ENCODE measurements at places on chromosomes 16 and 17.
A peak's percentile ranks its signal among the peaks of the same experiment; 100 is the strongest.

DNA sequence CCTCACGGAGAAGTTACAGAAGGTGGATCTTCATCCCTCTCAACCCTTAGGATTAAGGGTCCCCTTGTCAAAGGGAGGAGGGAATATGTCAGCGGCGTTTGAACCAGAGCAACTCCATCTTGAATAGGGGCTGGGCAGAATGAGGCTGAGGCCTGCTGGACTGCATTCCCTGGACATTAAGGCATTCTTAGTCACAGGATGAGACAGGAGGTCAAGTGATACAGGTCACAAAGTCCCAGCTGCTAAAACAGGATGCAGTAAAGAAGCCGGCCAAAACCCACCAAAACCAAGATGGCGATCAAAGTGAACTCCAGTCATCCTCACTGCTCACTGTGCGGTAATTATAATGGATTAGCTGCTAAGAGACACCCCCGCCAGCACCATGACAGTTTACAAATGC lies 36.7 kb downstream of the RBFOX3 start:
- no peak for DNase-seq

DNA sequence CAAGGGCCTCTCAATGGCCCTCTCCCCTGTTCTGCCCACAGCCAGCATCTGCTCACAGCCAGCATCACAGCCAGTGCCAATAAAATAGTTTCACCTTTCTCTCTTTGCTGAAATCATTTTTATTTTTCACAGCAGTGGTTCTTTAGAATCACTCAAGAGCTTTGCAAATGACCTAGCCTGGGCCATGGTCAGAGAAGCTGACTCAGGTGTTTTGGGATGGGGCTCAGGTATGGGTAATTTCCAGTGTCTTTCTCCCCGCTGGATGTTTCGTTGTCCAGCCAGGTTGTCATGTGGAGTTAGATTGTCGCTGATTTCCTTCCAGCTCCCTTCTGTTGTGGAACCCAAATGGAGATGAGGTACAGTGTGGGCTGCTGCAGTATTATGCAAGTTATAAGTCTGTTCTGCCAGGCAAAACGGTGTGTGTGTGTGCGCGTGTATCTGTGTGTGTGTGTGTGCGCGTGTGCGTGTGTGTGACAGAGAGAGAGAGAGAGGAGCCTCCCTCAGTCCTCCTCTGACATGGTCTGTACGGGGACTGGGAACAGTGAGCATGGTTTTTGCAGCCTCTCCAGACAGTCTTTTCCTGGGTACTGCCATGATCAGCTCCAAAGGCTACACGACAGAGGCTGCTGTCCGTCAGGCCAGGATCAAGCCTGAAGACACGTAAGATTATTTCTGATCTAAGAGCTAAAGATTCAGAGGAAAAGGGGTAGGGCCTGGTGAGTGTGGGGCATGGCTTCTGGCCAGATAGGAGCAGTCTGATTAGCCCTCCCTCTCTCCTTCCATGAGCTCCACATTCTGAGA lies 1.4 kb upstream of the PMP22 start:
- DNase-seq: no peak

GRCh38 chr16:61676740-61677139 lies 359.5 kb downstream of the CDH8 start:
- no peak for DNase-seq

- DNase-seq: peak; percentile 10
These were observed at the start of gene ARHGAP44 for GRCh38 chr17:12789481-12790248. Gene ARHGAP44 (plus strand): TSS chr17:12789498. CDS start chr17:12789839, 341 bp downstream.

DNA sequence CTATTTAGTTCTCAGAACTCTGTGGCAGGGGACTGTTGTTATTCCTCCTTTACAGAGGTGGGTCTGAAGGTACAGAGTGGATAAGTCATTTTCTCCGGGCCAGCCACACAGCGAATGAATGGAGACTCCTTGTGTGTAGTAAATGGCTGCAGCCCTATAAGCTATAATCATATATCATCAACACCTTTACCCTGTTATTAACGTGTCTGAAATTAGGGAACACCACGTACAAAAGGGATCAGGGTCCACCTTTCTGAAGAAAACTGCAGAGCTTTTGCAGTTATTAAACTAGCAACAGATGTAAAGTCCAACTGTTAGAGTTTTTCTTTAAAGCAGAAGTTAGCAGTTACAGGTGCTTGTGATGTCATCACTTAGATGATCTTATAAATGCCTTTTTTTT lies 696.7 kb downstream of the MAF start:
- no peak for DNase-seq

GRCh38 chr17:57010487-57010886 lies 32.6 kb downstream of the SCPEP1 start:
- no peak for DNase-seq

- no peak for DNase-seq
These were observed 3.8 kb downstream of the SHISA6 start for GRCh38 chr17:11244776-11245175.

- no peak for DNase-seq
These were observed 11.6 kb upstream of the CD79B start for GRCh38 chr17:63943745-63944144.

All from GM04504 (cell line).